Activated naive CD8-positive, alpha-beta T cell treated with anti-CD3 and anti-CD28 coated beads for 36 hours (primary cell): ENCODE measurements at places on chromosomes 5 and 9. TPM values are rescaled to one million over a fixed set of nuclear protein-coding genes. Genes with fewer than 3 reads are reported as not detected.

Gene SEMA5A
- total RNA-seq = not detected

- peak; percentile 80 for DNase-seq
- peaks cover 80% of the 10 kb centered on the region for H3K4me1 ChIP-seq
- peak overlapping the region; percentile 96 for H3K27ac ChIP-seq
- H3K27me3 ChIP-seq = no peaks in the 10 kb centered on the region
Measured at GRCh38 chr5:1792842-1793266, 6.8 kb downstream of the MRPL36 start.

Gene POLR3G
- total RNA-seq = 25.4 TPM

DNA sequence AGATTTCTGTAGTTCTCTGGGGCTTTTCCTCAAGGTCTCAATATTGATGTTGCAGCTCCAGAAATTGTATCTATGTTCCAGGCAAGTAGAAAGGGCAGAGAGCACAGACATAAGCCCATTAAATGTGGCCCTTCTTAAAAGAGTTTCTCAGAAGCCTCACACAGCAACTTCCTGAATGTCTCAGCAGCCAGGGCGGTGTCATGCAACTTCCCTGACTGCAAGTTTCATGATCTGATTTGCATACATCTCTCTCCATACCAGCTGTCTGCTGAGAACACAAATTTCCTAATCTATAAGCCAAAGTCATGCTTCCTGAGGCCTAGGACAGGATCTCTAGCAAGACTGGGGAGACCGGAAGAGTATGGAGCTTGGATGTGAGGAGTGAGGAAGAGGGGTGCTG, 13.0 kb downstream of the RGS7BP start:
- no peaks in the 10 kb centered on the region for H3K4me1 ChIP-seq
- no peak for DNase-seq
- no peak overlapping the region for H3K27ac ChIP-seq
- H3K36me3 ChIP-seq = no peaks in the 10 kb centered on the region
- no peak overlapping the region for H3K4me3 ChIP-seq

- H3K27me3 ChIP-seq = no peaks in the 10 kb centered on the region
- DNase-seq = no peak
- H3K4me1 ChIP-seq = peaks cover 7% of the 10 kb centered on the region
- no peaks in the 10 kb centered on the region for H3K36me3 ChIP-seq
- H3K27ac ChIP-seq = no peak overlapping the region
Measured at GRCh38 chr5:178331491-178331996, 98.9 kb upstream of the PHYKPL start.

- H3K27me3 ChIP-seq = no peaks in the 10 kb centered on the region
- no peaks in the 10 kb centered on the region for H3K4me1 ChIP-seq
- H3K4me3 ChIP-seq = no peak overlapping the region
- no peaks in the 10 kb centered on the region for H3K36me3 ChIP-seq
- no peak for DNase-seq
Measured at GRCh38 chr5:153223376-153223775, 267.1 kb upstream of the GRIA1 start.

Gene UBE2QL1
- not detected for total RNA-seq

GRCh38 chr9:35863583-35863982, 6.6 kb downstream of the OR13J1 start:
- no peak for DNase-seq
- H3K27me3 ChIP-seq = peaks cover 14% of the 10 kb centered on the region
- H3K4me3 ChIP-seq = no peak overlapping the region
- no peaks in the 10 kb centered on the region for H3K4me1 ChIP-seq
- H3K36me3 ChIP-seq = no peaks in the 10 kb centered on the region

Gene BARHL1
- total RNA-seq = not detected
